ENCODE measurements at places on chromosomes 2 and 18. TPM values are rescaled to one million over a fixed set of nuclear protein-coding genes. Genes with fewer than 3 reads are reported as not detected.
A peak's percentile ranks its signal among the peaks of the same experiment; 100 is the strongest.

- DNase-seq = peak; percentile 78
These were observed 57.7 kb downstream of the METTL4 start for GRCh38 chr18:2513616-2514015.

GRCh38 chr2:62785216-62785615, 79.7 kb downstream of the EHBP1 start:
- peak; percentile 50 for DNase-seq

DNA sequence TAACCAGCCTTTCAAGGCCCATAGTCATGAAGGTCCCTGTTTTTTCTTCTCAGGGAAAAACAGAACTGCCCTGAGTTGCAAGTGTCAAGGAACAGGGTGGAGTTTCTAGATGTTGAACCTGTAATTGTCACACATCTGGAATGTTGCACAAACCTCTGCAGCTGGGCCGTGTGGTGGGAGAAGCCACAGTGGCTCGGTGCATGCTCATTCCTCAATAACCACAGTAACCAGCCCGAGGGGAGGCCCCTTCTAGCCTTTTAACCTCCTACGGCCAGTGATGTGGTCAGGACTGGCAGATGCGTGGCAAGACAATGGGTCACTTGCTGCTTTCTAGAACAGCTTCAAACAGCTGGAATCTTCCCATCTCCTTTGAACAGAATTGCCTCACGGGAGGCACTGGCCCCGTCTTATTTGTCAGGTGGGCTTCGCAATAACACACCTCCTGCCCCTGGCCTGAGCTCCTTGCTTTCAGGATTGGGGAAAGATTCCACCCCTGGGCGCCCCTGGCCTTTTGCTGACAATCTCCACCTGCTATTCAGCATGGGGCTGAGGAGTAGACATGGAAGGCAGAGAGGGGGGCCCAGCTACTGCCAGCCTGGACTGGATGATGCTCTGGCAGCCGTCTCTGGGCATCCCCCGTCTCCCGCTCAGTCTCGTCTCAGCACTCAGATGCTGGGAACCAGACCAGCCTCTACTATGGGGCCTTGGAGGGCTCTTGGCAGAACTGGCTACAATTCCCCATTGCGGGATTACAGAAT, 102.9 kb downstream of the KLHL29 start:
- DNase-seq = peak; percentile 80

- no peak for DNase-seq
These were observed 242.1 kb upstream of the TNP1 start for GRCh38 chr2:217101972-217102371.

DNA sequence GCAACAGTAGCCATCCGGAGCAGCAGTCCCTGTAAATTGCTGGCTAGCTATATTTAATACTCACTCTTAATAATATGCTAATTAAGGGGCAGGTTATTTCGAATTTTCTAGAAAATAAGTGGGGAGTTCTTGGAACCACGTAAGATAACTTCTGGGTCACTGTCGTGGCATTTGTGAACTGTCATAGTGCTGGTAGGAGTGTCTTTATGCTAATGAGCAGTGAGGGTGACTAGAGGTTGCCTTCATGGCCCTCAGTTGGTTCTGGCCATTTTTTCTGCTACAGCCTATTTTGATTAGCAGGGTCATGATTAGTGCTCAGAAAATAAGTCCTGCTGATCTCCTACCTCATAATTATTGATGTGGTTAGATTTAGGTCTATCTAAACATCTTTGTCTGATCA, 249.9 kb upstream of the RASGRP3 start:
- DNase-seq = no peak

GRCh38 chr2:175914846-175915245, 87.2 kb downstream of the LNPK start:
- DNase-seq = no peak

GRCh38 chr18:49041435-49042245, 90.9 kb upstream of the SMAD7 start:
- DNase-seq = peak; percentile 48

DNA sequence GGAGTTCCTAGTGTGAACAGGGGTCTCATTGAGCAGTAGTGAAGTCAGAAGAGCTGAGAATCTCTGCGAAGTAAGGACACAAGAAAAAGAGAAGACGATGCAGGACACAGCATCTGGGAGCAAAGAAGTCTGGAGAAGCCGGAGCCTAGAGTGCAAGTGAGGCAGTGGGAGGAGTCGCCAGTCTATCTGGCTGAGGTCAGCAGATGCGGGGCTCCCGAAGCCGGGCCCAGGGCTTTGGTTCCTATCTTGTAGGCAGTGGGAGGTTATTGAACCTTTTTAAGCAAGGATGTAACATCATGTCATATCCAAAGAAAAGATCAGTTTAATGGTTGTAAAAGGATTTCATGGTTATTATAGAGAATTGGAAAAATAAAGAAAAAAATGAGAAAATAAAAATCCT, 90.8 kb upstream of the KCTD1 start:
- no peak for DNase-seq

DNA sequence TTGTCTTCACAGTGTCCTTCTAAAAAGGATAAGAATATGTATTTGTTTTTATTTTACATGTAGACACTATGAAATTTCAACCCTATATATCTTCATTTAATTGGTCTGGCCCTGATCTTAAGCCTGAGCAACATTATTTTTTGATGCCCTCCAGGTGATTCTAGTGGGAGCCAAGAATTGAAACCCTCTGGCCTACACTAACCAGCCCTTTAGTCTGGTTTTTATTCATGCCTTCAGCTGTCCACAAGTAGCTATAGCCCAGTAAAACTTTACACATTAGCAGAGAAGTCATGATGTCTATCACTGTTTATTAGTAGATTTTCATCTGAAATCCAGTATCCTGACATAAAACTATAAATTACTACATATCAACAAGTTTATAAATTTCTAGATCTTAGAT, 52.7 kb upstream of the UBXN4 start:
- no peak for DNase-seq

DNA sequence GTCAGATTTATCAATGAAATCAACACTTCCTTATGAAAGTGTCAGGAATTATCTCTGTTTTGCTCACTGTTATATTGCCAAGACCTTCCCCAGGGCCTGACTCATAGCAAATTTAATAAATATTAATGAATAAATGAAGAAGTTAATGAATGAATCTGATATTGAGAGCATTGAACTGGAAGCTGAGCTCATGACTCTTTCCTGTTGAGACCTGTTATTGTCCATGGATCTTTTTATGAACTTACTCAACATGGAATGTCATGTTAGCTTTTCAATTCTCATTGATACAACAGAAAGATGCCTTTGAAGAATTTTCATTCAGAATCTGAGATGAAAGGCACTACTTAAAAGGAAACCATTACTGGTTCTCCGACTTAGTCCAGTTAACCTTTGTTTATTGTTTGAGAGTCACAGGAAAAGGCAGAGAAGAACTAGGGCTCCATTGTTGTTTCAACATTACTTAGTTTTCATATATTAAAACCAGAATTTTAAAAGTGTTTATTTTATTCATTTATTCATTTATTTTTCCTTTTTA, 90.4 kb upstream of the UNC80 start:
- DNase-seq = no peak

GRCh38 chr2:53668624-53669026, 99.0 kb upstream of the CHAC2 start:
- peak; percentile 8 for DNase-seq

DNA sequence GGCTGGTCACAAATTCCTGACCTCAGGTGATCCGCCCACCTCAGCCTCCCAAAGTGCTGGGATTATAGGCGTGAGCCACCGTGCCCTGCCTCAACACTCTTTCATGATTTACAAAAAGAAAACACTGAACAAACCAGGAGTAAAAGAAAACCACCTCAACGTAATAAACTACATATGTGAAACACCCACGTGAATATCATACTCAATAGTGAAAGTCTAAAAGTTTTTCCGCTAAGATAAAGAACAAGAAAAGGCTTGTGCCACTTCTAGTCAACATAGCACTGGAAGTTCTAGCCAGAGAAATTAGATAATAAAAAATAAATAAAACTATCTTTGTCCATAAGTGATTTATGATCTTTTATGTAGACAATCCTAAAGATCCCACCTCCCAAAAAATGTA, 68.5 kb downstream of the ROCK2 start:
- DNase-seq = no peak

- DNase-seq = no peak
These were observed 338.3 kb downstream of the GULP1 start for GRCh38 chr2:188629753-188630527.

- DNase-seq = peak; percentile 80
These were observed 91.2 kb downstream of the NEDD4L start for GRCh38 chr18:58135183-58135641.

DNA sequence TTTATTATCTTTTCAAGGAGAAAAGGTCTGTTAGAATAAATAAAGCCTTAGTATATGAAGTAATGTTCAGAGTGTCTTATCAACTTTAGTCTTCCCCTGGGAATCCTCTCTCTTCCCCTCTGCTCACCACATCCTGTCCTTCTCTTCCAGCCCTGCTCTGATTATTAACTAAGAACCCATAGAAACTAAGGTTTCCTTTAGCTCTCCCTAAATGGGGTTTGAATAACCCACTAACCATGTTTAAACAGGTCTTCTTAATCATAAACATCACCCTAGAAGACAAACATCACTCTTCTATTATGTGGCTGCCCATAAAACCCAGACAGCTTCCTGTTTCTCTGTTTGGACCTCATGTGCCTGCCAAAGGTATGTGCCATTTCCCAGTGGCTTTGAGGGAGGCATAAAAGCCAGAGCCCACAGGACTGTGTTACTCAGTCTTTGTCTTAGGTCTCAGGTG, 50.1 kb downstream of the SLC14A1 start:
- DNase-seq = peak; percentile 57

The MC5R gene
- not detected for total RNA-seq

The FAM237A gene
- total RNA-seq = not detected

The RAD51AP2 gene
- total RNA-seq = under 0.01 TPM

The TFCP2L1 gene
- 0.06 TPM for total RNA-seq
